Stimulated activated naive CD4-positive, alpha-beta T cell treated with Interleukin-2 at 50 U/mL for 16 hours (primary cell): ENCODE measurements at places on chromosomes 7 and 10.

DNA sequence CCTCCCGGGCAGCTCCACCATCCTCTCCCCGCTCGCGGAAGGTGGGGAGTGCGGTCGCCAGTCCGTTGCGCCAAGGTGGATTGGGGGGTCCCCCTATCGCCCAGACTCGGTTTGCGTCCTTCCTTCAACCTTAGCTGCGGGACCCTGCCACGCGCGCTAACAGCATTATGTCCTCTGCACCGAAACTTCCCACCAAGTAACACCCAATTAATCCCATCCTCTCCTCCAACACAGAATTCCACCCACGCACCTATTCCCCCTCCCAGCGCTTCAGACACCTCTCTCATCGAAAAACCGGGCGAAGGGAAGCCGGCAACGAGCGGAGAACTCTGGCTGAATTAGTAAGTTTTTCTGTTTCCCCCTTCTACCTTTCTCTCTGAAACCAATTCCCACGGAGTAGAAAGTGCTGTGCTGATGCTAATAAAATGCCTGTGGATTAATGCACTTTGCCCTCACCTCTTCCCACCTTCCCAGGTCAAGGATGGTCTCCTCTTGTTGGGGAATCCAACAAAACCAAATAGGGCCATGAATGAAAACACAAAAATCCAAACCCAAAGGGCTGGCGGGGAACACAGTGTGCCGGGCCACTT is 947 bp downstream of the HOXA3 start:
- no peak for DNase-seq

DNA sequence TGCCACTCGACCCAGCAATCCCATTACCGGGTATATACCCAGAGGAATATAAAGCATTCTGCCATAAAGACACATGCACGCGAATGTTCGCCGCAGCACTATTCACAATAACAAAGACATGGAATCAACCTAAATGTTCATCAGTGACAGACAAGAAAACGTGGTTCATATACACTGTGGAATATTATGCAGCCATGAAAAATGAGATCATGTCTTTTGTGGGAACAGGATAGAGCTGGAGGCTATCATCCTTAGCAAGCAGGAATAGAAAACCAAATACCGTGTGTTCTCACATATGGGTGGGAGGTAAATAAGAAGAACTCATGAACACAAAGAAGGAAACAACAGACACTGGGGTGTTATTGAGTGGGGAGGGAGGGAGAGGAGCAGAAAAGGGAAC is 84.7 kb downstream of the SLC16A9 start:
- DNase-seq: no peak

DNA sequence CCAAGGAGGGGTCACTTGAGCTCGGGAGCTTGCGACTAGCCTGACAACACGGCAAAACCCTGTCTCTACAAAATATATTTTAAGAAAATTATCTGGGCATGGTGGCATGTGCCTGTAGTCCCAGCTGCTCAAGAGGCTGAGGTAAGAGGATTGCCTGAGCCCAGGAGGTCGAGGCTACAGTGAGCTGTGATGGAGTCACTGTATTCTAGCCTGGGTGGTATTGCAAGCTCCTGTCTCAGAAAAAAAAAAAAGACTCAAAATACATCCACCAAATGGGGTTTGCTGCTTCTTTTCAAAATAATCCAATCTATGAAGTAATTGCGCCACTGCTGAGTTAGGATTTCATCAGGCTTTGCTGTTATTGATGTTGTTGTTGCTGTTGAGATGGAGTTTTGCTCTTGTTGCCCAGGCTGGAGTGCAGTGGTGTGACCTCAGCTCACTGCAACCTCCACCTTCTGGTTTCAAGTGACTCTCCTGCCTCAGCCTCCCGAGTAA is 11.1 kb upstream of the VIM start:
- no peak for DNase-seq

DNA sequence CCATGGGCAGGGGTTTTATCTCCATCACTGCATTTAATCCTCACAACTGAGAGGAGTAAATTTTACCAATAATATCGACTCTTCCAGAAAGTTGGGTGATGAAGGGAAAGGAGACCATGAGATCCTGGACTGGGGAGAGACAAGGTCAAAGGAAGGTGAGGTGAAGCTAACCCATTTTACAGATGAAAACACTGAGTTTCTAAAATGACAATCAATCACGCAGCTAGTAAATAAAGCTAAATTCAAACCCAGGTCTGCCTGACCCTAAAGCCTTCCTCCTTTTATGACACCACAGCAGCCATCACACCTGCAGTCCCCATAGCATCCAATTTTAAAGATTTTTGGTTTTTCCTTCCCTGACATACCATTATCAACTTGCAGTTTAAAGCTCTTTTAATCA is 64.0 kb upstream of the SLF2 start:
- no peak for DNase-seq

GRCh38 chr7:149316606-149317005 is 54.6 kb downstream of the ZNF783 start:
- DNase-seq: no peak

DNA sequence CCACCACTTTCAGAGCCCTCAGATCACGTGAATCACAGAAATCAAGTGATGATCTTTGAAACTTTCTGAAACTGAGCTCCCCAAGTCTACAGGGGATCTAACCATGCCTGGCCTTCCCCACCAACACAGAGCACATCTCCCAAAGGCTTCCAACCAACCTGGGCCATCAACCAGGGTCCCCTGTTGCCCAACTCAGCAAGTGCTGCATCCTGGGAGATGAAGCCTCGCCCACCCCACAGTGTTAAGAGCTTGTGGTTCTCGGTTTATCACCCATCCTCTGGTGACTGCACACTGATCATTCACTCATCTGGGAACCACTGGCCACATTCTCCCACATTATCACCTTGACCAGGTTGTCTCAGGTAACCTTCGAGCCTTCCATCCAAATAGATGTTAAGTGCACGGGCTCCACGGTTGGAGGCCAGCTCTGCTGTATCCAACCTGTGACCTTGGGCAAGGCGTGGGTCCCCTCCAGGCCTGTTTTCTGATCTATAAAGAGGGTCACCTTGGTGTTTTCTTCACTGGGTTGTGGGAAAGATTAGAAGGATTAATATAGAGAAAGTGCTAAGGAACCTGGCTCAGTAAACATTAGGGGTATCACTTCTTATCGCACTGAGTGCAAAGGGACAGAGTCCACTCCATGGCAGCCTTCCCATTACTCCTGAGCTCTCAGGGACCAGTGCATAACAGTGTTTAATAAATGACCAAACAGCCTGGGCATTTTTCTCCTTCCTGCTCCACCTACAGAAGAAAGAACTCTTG is 3.6 kb downstream of the ZNF488 start:
- DNase-seq: no peak

DNA sequence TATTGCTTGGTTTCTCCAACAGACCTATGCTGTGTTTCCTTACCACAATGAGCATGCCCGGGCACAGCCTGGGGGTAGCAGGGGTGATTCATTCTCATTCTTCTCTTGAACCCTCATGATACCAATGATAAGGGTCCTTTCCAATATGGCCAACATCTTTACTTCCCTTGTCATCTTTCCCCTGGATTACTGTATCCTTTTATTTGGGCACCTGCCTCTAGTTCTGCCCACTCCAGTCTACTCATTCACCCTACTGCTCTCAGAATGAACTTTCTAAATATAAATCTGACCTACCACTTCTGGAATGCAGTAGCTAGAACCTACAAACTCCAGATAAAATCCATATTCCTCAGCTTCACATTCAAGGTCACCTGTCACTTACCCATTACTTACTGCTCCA is 26.4 kb upstream of the ITPRID1 start:
- DNase-seq: no peak

DNA sequence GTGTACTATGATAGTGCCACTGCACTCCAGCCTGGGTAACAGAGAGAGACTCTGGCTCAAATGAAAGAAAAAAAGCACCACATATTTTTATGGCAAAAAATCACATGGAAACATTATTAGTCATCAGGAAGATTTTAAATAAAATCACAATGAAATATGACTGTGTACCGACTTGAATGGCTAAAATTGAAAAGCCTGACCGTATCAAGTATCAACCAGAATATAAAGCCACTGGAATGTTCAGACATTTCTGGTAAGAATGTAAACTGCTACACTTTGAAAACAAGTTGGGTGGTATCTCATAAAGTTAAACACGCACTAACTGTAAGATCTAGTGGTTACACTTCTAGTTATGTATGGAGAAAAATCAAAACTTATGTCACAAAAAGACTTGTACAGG is 306.7 kb upstream of the MBL2 start:
- no peak for DNase-seq

GRCh38 chr10:102524746-102525145 is 21.0 kb downstream of the SUFU start:
- DNase-seq: no peak

DNA sequence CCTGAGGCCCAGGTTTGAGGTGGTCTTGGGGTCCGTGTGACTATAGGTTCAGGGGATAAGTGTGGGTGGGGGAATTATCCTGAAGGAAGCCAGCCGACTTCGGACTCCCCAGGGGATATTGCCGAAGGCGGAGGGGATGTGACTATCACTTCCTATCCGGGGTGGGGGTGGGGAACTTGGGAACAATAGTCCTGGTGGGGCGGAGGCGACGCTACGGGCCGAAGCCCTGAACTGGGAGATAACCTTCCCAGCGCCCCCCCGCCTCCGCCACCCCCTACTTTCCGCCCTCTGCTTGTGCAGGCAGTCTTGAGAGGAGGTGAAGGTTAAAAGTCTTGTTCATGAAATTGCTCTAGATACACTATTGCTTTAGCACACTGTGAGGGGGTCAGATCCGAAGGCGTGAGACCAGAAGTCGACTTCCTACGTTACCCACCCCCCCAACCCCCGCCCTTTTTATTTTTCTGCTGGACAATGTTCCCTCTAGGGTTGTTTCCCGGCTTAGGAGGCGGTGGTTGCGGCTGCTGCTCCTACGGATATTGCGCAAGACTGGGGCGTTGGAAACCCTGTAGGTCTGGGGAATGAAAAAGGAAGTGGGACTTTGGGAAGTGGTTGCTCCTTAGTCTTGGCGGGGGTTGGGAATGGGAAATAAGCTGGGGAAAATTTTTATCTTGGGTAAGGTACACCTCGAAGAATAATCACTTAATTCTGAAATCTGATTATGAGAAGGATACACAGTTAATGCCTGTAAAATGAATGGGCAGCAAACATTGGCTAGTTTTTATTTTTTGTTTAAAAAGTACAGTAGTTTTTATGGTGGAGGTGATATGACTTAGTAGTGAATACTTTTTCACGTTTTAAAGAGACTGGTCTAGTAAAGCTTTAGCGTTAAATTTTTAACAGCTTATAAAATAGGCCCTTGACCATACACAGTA is 1.5 kb downstream of the PTPN12 start:
- no peak for DNase-seq

DNA sequence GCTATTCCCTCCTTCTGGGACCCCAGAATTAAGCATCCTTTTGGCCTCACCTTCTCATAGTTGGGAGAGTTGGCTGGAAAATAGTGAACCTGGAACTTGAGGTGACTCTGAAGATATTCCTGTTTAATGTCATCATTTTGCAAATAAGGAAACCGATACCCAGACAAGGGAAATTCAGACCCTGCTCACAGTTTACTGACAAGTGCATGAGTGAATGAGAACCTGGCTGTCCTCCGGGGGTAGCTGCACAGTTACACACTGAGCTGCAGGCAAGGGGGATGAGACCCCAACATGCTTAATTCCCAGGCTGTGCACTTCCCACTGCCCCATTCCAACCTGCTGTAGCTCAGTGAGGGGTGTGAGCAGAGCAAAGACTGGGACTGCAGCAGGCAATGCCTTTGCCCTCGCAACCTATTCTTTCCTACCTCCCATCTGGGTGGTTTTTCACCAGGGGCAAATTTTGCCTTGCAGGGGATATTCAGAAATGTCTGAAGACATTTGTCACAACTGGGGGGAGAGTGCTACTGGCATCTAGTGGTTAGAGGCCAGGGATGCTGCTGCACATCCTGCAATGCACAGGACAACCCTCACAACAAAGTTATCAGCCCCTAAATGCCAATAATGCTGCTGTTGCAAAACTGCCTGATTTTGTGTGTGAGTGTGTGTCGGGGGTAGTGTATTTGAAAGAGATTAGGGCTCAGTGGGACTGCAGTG is 136.2 kb downstream of the SORCS3 start:
- DNase-seq: no peak

- no peak for DNase-seq
These were observed 120.4 kb downstream of the CUBN start for GRCh38 chr10:17009212-17009700.

DNA sequence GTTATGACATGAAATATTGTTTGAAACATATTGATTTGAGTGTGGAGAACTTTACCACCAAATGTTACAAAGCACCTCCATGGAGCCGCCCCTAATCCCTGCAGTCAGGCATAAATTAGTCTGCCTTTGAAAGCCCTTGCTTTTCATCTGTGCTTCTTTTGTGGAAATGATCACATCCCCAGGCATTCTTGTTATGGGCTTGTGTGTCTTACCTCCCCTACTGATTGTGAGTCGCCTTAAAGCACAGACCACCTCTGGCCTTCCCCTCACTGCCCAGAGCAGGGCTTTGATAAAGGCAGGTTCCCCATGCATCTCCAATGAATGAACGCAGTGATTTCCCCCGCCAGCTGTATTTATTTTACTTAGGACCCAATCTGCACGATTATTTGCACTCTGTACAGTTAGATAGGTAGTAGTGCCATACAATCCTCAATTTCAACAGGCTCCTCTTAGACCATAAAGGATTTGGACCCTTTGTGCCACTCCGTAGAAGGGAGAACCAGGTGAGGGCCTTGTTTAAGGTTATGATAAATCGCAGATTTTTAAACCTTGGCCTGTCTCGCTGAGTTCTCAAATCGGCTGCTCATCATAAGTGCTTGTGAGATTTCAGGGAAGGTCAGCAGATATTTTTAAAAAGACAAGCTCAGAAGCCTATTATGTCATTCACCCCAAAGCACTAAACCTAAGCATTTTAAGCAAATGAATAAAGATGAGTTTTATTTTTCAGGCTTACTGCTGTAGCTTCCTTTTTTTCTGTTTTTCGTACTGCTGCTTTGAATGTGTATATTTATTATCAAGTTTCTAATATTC is 107.8 kb downstream of the CUBN start:
- no peak for DNase-seq

- DNase-seq: no peak
These were observed 325.4 kb downstream of the ADARB2 start for GRCh38 chr10:1411956-1412355.

- no peak for DNase-seq
These were observed 74.1 kb downstream of the NRBF2 start for GRCh38 chr10:63206997-63207811.

DNA sequence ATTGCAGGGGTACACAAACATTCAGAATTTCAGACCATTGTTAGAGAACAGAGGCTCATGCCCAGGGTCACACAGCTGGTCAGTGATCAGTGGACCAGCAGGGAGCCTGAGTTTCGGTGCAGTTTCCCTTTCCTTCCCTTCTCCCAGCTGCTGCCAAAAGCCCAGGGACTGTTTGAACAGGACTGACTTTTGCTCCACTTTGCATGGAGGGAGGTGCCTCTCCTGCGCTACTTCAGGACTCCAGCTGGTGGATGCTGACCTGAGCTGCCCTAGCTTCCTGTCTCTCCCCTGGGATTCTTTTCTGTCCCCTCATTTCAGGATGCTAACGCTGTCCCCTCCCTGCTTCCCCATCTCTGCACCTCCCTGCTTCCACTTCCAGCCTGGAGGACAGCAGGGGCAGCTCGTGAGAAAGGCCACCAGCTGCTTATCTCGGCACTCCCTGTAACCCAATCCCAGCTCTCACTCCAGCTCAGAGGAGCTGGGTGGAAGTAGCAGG is 14.5 kb downstream of the SH2D4B start:
- no peak for DNase-seq

- no peak for DNase-seq
These were observed 14.5 kb upstream of the VCL start for GRCh38 chr10:73983096-73984047.

GRCh38 chr7:46725838-46726237 is 804.8 kb upstream of the IGFBP3 start:
- no peak for DNase-seq

- DNase-seq: peak; percentile 95
These were observed at the start of the genes PDZD7 and SFXN3 for GRCh38 chr10:101031128-101031795. Gene PDZD7, minus strand, starts transcription at chr10:101031129. Its CDS starts 910 bp downstream, at chr10:101030219. Gene SFXN3, plus strand, starts transcription at chr10:101031234. Its CDS starts 3,461 bp downstream, at chr10:101034695.
